Sigmoid colon (tissue), 7 donors: ENCODE measurements at places on chromosomes 6 and 20. TPM values are rescaled to one million over a fixed set of nuclear protein-coding genes. Genes with fewer than 3 reads are reported as not detected.
A peak's percentile ranks its signal among the peaks of the same experiment; 100 is the strongest.

DNA sequence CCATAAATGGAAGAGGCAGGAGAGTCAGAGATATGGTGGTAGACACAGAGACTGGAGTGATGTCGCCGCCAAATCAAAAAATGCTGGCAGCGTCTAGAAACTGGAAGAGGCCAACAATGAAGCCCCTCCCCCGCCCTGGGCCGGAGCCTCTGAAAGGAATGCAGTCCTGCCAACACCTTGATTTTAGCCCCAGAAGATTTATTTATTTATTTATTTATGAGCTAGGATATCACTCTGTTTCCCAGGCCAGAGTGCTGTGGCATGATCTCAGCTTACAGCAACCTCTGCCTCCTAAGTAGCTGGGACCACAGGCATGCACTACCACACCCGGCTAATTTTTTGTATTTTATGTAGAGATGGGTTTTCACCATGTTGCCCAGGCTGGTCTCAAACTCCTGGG lies 82.6 kb upstream of the CCDC167 start:
- DNase-seq: no peak

The XKR7 gene
- not detected for total RNA-seq

The MTFR2 gene
- not detected for total RNA-seq

The SALL4 gene
- total RNA-seq: not detected

- DNase-seq: no peak
These were observed 68.9 kb downstream of the PERP start for GRCh38 chr6:138038142-138038870.

The ALDH5A1 gene
- total RNA-seq: 3.0 TPM

DNA sequence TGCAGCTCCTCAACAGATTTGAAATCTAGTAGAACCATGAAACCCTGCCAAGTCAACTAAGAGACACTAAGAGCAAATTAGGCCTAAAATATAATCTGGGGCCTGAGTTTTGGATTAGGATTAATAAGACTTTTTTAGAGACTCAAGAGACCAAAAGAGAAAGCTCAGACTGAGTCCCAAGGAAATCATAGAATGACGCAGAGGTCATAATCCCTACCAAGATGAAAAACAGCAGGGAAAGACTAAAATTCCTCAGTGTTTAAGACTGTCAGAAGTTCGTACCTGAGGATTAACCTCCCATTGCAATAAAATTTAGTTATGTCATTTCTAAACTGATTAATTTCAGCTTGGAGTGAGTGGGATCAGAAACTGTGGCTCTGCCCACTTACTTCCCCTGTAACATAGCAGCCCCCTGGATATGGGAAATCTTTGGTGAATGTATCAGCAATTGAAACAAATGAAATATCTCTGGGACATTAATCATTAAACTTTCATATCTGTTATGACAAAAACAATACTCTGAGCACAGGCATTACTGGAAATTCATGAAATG lies 200.3 kb downstream of the EDN1 start:
- no peak for DNase-seq

DNA sequence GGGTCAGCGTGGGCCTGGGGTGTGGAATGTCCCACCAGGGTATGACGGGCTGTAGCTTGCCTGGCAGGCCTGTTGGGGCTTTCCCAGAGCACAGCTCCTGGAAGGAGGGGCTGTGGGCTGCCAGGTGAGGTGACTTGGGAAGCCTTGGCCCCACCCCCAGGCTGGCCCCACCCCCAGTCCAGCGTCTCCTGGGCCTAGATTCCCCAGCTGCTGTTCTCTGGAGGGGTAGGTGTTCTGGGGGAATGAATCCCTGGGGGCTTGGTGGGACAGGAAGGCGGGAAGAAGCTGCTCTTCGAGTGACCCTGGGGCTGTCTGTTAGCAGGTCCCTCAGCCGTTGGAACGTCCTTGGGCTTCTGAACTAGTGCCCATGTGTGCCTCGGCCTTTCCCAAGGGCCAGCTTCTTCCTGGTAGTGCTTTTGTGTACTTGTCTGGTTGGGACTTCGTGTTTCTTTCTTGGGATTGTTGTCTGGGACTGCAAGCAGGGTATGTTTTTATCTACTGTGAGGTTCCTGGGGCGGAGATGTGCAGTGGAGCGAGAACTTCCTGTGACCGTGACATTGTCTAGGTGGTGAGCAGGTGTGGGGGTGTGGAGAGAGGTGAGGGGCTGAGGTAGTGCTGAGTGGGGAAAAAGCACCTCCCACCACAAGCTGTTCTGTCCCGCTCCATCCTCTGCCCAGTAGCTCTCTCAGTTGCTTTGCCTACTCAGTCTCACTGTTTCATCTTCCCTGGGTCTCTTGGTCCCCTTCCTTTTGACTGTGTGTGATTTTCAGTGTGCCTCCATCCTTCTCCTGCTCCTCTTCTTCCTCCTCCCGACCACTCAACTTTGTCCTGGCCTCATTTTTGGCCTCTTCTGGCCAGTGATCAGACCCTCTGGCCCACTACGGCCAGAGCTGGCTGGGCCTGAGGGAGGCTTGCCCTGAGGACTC lies 1.3 kb upstream of the DDR1 start:
- no peak for DNase-seq

- no peak for DNase-seq
These were observed 214.7 kb upstream of the PROKR2 start for GRCh38 chr20:5531318-5532081.

DNA sequence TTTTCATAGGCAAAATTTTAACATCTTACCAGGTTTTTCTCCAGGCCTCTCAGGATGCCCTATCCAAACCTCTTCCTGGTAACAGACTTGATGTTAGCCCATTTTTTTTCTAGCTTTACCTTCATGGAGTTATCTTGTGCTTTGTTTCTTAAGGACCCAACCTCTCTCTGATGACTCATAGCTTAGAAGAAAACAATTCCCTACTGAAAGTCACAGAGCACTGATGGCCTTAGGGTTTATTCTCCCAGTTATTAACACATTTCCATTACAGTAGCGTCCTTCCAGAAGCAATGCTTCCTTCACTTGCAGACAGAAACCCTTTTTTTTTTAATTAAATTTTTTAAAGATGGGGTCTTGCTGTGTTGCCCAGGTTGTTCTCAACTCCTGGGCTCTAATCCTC lies 79.4 kb downstream of the IYD start:
- DNase-seq: no peak

The RWDD2A gene
- total RNA-seq: 3.8 TPM

DNA sequence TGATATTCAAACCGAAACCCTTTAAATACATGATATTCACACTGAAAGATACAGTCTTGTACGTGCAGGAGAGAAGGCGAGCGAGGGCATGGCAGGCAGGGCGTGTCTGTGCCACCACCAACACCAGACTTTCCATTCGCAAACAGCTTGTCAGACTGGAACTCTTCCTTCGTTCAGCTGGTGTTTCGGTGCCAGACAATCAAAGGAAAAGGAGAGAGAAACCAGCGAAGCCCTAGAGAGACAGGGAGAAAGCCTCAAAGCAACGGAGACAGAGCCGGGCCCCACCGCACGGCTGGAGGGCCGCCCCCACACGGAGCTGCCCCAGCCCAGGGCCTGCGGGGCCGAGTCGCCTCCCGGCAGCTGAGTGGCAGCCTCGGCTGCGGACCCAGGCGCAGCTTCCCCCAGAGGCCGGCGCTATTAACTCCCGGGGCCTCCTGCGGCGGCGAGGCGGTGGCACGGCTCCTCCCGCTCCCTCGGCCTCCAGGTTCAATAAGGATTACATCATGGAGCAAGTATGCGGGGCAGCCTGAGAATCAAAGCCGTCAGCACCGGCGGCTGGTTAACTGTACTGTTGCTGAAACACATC lies 32.1 kb upstream of the NR2E1 start:
- DNase-seq: peak; percentile 75

GRCh38 chr6:74404366-74404765 lies 708.4 kb downstream of the CD109 start:
- DNase-seq: no peak

DNA sequence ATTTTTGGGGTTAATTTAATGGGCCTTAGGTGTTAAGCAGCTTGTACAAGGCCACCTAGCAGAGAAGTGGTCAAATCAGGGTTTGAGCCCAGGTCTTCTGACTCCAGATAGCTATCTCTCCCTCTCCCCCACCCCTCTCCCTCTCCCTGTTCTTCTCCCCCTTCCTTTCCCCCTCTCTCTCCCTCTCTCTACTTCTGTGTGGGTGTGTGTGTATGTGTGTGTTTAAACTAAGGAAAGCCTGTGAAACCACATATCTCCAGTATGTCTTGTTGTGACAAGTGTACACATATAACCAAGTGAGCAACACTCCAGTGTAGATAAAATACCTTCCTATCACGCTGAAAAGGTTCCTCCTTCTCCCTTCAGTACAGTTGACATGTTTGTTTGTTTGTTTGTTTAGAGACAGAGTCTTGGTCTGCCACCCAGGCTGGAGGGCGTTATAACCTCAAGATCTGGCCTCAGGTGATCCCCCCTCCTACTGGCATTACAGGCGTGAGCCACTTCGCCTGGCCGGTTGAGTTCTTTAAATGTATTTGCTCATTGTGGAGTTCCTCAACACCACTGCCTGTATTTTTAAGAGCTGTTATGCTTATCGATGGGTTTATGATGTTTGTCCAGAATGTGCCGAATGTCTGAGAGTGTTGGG lies 140.4 kb downstream of the JARID2 start:
- no peak for DNase-seq

DNA sequence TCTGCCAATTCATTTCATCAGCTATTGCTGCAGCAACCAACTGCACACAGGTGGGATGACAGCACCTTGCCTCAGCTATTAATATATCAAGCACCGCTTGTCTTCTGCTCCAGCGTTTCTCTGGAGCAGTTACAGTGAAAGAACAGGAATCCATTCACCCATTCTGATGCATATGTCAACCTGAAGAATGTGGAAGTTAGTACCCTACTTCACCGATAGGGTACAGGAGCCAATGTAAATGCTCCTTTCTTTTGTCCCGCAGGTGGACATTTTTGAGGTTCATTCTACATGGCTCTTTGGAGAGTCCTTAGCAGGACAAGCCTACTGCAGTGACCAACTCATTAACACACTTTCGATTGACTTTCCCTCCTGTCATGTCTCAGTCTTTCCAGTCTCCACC lies 139.9 kb upstream of the PRND start:
- DNase-seq: no peak

DNA sequence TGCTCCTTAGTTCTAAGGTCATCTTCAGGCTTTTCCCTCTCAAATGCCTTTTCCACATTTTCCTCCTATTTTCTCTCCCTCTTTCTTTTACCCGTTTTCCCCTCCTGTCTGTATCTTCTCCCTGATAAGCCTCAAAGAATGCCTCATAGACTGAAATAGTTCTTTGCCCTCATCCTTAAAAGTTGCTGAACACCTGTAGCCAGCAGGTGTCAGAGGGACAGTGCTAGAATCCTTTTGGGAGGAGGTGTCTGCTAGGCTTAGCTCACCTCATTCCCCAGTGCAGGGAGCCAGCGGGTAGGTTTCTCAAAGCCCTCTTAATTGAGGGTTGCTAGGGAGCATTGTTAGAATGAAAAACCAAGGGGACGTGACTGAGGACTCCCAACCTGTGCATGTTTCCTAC lies 204.0 kb downstream of the TSHZ2 start:
- no peak for DNase-seq

The HLA-DQB1 gene
- total RNA-seq: 3.0 TPM

GRCh38 chr6:80922916-80923455 lies 816.5 kb downstream of the BCKDHB start:
- DNase-seq: no peak

GRCh38 chr6:17211101-17211500 lies 70.1 kb upstream of the RBM24 start:
- DNase-seq: no peak

GRCh38 chr20:10047427-10047826 lies 12.6 kb downstream of the ANKEF1 start:
- DNase-seq: no peak

DNA sequence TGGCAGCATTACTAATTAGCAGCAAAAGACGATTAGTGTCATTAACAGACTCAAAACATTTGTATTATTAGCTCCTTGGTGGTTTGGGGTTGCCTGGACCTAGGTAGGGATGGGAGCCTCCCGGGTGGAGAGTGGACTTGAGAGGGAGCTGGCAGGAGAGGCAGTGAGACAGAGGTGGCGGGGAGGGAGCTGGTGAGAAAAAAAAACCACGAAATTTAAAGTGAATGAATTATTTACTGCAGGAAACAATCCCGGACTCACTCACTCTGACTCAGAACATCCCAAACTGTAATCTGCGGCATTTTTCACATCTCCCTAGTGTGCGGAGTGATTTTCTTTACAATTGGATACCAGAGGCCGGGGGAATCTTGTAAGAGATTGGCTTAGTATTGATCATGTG lies 14.3 kb upstream of the CDH22 start:
- DNase-seq: no peak

The OR2H1 gene
- not detected for total RNA-seq

The LY6G5C gene
- total RNA-seq: 1.1 TPM

DNA sequence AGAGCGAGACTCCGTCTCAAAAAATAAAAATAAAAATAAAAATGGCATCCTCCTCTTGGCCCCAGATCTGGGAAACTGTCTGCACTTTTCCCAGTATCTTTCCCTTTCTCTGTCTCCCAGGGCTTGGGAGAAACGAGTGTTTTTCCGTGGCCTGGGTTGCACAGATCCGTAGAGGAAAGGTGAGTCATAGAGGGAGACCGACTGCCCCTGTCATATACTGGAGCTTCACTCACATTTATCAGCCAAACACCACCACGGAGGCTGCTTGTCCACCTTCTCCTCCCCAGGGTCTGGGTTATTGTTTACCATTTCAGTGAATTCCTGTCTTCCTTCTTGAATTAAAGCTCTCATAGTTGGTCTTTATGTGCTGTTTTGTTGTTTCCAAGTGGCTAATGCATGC lies 31.9 kb upstream of the EIF2S2 start:
- DNase-seq: no peak

The ADGRF4 gene
- not detected for total RNA-seq

DNA sequence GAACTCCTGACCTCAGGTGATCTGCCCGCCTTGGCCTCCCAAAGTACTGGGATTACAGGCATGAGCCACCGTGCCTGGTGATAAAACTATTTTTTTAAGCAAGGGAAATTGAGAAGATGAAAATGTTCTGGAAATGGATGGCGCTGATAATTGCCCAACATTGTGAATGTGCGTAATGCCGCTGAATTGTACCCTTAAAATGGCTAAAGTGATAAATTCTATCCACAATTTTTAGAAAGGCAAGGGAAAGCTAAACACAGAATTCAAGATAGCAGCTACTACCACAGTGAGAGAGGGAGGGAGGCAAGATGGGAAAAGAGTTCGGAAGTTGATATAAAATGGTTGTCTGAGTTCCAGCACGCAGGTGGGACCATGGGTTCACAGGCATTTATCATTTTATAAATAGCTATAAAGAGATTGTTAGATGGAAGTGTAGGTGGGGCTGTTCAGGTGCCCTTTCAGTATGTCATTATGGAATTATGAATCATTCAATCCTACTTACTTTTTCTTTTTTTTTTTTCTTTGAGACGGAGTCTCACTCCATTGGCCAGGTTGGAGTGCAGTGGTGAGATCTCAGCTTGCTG lies 8.3 kb downstream of the RIPOR3 start:
- no peak for DNase-seq

The HLA-DRB1 gene
- total RNA-seq: 44.6 TPM
